ENCODE measurements at places on chromosomes 5 and 9.

- DNase-seq = no peak
These were observed 7.7 kb downstream of the SNX18 start for GRCh38 chr5:54525261-54525660.

DNA sequence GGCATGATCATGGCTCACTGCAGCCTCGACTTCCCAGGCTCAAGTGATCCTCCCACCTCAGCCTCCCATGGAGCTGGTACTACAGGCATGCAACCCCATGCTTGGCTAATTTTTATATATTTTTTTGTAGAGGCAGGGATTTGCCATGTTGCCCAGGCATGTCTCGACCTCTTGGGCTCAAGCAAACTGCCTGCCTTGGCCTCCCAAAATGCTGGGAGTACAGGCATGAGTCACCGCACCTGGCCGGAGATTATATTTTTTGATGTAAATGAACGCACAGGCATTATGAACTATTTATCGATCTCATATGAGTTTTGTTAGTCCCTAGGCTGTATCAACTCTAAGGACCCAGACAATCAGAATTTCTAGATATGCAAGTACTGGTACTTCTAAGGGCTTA, 25.5 kb upstream of the CEP120 start:
- DNase-seq = no peak

DNA sequence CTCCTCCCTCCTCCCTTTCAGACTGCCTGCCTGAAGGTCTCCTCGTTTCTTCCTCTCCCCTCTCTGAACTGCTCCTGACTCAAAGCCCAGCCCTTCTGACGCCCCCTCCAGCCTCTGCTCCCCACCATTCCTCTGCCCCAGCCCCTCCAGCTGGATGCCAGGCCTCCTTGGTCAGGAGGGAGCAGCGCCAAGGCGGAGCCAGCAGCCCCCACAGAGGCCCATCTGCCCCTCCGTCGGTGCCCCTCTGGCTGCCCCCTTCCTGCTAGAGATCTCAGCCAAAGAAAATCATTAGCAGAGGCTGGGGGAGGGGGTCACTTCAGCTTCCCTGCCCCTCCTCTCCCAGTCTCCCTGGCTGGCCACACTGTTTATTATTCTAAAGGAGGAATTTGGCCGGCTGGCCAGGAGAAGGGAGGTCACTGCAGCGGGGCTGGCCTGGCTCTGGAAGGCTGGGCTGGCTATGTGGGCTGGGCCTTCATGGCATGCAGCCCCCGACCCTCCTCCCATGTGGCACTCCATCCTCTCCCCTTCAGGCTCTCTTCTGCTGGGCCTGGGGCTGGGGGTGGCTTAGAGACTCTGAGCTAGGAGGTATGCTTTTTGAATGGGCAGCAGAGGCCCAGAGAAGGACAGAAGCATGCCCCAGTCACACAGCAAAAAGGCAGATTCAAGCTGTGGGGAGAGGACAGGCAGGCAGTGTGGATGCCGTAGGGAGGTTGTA, 16.9 kb downstream of the PDGFRB start:
- peak; percentile 90 for DNase-seq

- DNase-seq = no peak
These were observed 4.3 kb upstream of the ACER2 start for GRCh38 chr9:19404283-19405075.

GRCh38 chr5:123455095-123455494, 31.9 kb upstream of the CEP120 start:
- no peak for DNase-seq

DNA sequence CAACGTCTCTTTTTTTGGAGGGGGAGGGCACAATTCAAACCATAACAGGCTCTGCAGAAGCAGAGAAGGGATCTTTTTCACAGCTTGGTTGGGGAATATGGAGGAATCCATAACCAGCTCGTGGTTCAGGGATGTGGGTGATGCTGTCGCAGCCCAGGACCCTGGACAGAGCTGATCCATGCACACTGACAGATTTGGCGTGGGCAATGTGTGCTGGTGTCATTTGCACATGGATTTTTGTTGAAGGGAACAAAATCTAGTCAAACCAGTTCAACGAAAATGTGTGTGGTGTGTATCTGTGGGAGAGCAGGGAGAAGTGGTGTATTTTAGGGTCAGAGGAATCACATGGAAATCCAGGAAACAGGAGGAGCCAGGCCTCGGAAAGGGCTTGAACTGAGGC, 4.2 kb downstream of the DOCK2 start:
- DNase-seq = no peak

GRCh38 chr5:74543162-74543995, 97.1 kb downstream of the ENC1 start:
- DNase-seq = no peak

DNA sequence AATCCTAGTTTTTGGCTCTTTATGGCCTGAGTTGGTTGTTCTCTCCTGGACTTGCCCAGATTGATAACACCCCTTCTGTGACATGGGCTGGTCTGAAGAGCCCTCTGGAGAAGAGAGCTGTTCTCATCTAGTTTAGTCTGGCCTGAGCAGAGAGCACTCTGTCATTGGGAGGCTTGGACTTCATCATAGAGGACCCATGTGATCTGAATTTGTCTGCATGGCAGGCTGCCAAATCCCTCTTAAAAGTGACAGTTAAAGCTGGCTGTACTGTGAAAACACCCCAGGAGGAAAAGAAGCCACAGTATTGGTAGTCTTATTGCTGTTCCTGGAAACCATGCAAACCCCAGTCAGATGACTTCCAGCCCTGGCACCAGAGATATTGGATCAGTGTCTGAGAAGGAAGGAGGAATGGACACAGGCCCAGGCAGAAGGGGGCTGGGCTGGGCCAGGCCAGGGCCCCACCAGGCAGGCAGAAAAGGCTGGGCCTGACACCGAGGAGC, 3.7 kb upstream of the WDR31 start:
- no peak for DNase-seq

- no peak for DNase-seq
These were observed 11.9 kb downstream of the ZFR start for GRCh38 chr5:32432633-32433032.

GRCh38 chr5:25458628-25459027, 813.9 kb upstream of the CDH10 start:
- no peak for DNase-seq

GRCh38 chr5:11650936-11651335, 253.3 kb downstream of the CTNND2 start:
- DNase-seq = no peak

DNA sequence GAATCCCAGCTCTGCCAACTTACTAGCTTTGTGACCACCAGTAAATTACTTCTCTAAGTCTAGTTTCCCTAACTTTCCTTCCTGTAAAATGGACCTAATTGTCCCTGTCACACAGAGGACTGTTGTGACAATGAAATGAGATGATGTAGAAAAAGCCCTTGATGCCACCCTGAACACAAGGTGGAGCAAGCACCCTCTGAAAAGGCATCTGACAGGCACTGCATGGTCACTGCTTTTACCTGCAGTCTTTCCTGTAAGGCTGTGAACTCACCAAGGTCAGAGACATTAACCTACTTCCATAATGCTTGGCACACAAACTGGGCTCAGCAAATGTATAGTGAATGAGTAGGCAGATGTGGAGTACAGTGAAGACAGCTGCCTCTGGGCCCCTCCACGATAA, 6.1 kb downstream of the SLC31A2 start:
- DNase-seq = no peak

DNA sequence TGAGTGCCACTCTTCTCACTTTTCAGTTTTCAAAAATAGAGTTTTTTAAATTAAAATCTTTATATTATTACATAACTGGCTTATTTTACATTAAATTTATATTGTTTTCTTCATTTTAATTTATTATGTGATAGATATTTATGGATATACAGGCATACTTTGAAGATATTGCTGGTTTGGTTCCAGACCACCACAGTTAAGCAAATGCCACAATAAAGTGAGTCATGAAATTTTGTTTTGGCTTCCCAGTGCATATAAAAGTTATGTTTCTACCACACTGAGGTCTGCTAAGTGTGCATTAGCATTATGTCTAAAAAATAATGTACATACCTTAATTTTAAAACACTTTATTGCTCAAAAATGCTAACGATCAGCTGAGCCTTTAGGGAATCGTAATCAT, 47.4 kb downstream of the NDUFS4 start:
- DNase-seq = no peak

DNA sequence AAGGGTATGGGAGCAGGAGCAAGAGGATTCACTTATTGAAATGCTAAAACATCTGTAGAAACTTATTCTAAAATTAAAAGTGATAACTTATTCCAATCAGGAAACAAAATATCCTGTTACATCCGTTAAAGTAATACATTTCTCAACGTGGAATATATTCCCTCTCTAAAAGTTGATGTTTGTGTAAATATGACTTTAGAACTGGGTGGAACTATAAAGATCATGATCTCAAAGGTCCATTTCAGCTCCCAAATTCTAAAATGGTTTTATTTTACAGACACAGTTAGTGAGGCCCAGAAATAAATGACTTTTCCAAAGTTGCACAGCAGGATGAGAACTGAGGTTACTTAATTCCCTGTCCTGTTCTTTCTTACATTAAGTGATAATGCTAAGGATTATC, 21.1 kb downstream of the ISOC1 start:
- no peak for DNase-seq

DNA sequence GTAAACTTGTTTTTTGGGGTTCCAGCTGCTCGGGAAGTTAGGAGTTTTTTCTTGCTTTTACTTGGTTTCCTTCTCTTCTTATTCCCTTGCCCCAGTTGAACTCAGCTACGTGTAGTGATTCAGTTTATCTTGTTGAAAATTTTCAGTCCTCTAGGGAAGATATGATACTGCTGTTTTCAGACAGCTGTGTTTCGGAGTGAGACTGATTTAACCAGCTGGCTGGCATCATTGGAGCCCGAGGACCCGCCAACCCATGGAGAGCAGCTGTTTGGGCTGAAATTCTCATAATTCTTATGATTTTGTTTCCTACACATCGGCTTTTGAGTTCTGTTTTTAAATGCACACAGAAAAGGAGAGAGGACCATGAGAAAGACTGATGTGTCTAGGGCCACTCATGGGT, 271.5 kb downstream of the NR3C1 start:
- DNase-seq = no peak

All from AG04450 (cell line).